ENCODE measurements at places on chromosomes 3 and 15. TPM values are rescaled to one million over a fixed set of nuclear protein-coding genes. Genes with fewer than 3 reads are reported as not detected.

- DNase-seq = peak; percentile 34
Measured at GRCh38 chr15:64635499-64636495, 139.6 kb downstream of the RBPMS2 start.

- no peak for DNase-seq
Measured at GRCh38 chr3:3815206-3815605, 16.0 kb downstream of the LRRN1 start.

CDHR4 gene
- 0.13 TPM for polyA plus RNA-seq

GRCh38 chr3:64397573-64397972 is 172.3 kb upstream of the PRICKLE2 start:
- DNase-seq = no peak

- peak; percentile 42 for DNase-seq
Measured at GRCh38 chr3:107989661-107990060, 101.2 kb downstream of the CD47 start.

DNA sequence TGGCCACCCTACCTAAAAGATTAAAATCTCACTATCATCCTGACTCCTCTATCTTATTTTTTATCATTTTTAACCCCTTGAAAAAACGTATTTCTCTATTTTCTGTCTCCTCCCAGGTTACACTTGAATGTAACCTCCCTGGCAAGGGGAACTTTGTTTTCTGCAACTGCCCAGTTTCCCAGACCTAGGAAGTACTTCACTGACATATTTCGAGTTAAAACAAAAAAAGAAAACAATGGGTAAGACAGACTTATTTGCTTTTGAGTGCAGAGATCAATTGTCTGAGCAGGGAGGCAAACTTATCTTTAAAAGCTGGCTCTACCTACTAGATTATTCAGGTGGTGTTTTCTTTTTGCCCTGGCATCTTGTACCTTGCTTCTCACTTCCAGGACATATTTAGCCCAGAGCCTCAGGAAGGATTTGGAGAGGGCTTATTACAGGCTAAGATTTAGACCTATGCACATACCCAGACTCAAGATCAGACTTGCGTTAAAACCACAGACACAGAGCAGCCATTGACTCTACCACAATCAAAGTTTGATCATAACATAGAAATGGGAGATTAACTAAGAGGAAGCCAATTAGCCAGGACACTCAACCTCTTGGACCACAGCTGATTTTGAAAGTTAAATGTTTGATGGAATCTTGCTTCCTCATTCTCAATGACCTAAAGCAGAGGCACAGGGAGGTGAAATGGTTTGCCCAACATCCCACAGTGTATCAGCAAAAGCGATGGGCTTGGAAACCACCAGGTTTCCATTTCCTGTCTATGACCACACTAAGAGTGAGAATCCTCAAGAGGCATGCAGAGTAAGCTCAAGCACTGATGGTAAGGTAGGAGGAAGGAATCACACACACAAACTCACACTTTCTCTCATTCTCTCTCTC is 169.5 kb upstream of the THBS1 start:
- DNase-seq = no peak

CORO2B gene
- polyA plus RNA-seq = 2.3 TPM

GRCh38 chr3:153242896-153243295 is 80.9 kb downstream of the RAP2B start:
- DNase-seq = no peak

MYH15 gene
- 3.2 TPM for polyA plus RNA-seq

GRCh38 chr3:100538339-100538706 is 45.9 kb downstream of the TMEM45A start:
- DNase-seq = no peak

DNA sequence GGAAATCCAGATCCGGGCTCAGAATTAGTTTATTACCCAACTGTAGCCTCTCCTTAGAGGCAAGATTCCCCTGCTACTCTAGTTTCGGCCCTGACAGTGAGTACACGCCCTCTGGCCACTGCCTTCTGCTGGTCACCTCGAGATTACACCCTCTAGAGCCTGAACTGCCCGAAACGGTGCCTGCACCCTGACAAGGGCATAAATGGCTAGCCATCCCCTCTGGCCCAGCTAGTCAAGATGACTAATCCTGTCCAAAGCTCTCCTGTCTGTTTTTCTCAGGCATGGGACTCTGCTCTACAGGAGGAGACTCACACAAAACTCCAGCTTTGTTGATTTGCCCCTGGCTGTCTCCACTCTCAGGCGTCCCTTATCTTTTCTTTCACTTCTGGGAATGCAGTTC is 150.5 kb upstream of the UBE2E2 start:
- DNase-seq = no peak

DNA sequence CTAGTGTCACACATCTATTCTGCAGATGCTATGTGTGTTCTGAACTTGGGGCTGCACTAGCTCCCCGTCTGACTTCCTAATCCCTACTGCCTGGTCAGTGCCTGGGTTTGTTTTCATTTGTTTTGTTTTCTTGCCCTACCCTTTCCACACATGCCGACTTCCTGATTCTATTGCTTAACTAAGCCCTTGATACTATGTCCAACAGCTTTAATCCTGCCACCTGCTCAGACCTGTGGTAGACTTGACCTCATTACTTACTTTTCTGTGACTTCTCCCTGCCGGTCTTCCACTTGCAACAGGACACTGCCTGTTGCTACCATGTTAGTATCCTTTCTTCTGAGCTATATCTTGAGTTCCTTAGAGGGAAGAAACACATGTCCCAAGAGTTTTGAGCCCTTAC is 39.3 kb upstream of the CEMIP start:
- no peak for DNase-seq

VPS8 gene
- polyA plus RNA-seq = 12.8 TPM

- DNase-seq = no peak
Measured at GRCh38 chr3:102233881-102234280, 200.9 kb upstream of the ZPLD1 start.

GRCh38 chr3:54122324-54123002 is at the start of gene CACNA2D3:
CACNA2D3 (plus strand) TSS chr3:54122552.
- peak; percentile 74 for DNase-seq

GRCh38 chr15:31925541-31925940 is 104.8 kb upstream of the CHRNA7 start:
- no peak for DNase-seq

C3orf49 gene
- not detected for polyA plus RNA-seq

DNA sequence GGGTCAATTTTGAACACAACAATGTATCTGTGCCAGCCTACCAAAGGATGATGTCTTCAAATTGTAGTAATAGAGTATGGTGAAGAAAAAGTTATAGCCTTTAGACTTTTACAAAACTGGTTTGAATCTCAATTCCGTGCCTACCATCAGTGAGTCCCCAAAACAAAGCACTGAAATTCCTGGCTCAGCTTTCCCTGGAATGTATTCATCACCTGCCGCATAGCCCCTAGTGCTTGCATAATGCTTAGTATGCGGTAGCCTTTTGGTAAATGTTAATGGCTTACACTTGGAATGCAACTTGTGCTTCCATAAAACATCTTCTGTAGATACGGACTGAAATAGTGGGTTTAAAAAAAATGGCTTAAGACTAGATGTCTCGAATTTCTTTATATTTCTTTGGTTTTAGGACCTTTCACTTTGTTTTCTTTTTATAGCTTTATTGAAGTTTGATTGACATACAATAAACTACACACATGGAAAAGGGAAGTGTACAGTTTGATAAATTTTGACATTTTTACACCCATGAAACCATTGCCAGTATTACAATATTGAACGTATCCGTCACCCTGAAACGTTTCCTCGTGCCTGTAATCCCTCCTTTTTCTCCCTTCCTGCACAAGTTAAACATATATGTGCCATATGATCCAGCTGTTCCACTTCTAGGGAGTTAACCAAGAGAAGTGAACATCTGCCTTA is 12.1 kb downstream of the SACM1L start:
- no peak for DNase-seq

DNA sequence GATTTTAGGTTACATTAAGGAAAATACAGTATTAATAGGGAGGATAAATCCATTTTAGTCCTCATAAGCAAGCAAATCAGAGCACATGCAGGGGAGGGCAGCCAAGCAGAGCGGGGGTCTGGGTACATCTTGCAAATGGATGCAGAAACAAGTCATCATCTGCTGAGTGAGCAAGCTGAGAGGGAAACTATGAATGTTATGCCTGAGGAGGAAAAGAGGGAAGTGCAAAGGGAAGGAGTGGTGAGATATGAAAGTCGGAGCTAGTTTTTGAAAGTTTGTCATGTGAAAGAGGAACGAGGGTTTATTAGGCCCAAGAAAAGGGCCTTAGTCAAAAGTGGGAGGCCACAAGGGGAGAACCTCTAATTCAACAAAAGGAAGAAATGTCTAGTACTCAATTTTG is 15.4 kb downstream of the PTX3 start:
- no peak for DNase-seq

GRCh38 chr3:46923559-46924350 is 46.2 kb downstream of the PTH1R start:
- peak; percentile 79 for DNase-seq

FEZF2 gene
- polyA plus RNA-seq = not detected

DNA sequence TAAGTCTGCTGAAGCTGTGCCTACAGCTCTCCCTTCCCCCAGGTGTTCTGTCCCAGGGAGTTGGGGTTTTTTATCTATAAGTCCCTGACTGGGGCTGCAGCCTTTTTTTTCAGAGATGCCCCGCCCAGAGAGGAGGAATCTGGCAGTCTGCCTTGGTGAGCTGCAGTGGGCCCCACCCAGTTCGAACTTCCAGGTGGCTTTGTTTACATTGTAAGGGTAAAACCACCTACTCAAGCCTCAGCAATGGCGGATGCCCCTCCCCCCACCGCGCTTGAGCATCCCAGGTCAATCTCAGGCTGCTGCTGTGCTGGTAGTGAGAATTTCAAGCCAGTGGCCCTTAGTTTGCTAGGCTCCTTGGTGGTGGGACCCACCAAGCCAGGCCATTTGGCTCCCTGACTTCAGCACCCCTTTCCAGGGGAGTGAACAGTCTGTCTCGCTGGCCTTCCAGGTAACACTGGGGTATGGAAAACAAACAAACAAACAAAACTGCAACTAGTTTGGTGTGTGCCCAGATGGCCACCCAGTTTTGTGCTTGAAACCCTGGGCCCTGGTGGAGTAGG is 189.4 kb downstream of the MFSD1 start:
- no peak for DNase-seq

NOP10 gene
- polyA plus RNA-seq = 440 TPM

DNA sequence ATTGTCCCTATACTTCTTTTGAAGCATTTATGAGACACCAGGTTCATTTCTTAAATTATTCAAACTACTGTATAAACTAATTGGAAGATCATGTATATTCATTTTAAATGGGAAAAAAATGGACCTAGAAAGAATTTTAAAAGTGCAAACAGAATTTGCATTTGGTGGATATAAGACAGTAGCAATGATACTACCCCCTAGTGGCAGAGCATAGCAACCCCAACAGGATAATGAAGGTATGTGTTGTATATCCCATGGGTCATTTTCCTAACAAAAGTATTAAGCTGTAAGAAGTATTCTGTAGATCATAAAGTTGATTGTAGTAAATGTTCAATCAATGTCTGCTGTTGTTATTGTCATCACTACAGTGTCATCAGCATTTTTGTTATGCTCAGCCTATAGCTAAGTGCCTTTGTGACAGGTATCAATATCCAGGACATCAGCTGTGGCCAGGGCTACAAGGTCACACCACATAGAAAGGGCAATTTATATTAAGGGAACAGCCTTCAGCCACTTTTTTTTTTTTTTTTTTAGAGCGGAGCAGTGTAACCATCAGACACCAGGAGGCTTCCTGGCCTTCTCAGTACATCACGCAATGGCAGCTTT is 175.8 kb downstream of the FOXB1 start:
- peak; percentile 26 for DNase-seq

GRCh38 chr3:14921034-14921616 is 26.3 kb upstream of the NR2C2 start:
- DNase-seq = peak; percentile 87

DNA sequence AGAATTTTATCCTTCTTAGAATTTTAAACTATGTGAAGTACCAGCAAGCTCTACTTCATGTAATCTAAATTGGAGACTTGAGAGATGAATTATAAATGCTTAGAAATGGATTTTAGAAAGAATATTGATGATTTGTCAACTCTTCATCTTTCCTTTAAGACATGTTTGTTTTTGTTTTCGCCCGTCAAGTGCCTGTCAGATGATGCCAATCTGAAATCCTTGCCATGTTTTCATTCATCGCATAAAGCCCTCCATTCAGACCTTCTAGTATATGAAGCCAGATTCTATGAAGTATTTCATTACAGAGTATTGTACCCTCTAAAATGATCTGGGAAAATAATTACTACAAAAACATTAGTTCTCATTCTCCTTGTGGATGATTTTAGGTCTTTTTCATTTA is 223.2 kb upstream of the SOX2 start:
- no peak for DNase-seq

DNA sequence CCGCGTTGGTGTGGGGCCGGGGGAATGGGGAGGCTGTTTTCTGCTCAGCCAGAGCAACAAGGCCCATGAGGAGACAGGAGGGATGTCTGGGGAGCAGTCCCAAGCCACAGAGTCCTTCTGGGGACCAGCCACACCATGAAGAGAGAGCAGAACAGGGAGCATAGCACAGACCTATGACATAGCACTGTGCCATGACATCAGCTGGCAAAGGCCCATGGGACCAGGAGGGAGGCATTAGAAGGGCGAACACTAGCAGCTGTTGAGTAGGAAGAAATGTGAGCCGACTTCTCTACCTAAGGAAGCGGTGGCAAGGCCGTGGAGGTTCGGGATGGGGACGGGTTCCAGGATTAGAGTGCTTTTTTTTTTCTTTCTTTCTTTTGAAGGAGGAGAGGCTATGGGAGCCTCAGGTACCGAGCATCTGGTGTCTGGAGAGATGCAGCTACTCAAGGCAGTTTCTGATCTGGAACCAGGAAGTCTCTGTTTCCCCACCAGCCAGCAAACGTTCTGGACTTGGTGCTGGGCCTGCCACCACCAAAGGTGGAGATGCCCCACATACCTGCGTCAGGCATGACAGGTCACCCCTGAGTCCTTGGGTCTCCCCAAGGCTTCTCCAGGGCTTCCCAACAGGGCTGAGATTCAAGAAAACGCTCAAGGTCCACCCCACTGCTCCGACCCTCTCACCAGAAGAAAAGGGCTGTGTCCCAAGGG is 77.3 kb upstream of the CGNL1 start:
- no peak for DNase-seq

DNA sequence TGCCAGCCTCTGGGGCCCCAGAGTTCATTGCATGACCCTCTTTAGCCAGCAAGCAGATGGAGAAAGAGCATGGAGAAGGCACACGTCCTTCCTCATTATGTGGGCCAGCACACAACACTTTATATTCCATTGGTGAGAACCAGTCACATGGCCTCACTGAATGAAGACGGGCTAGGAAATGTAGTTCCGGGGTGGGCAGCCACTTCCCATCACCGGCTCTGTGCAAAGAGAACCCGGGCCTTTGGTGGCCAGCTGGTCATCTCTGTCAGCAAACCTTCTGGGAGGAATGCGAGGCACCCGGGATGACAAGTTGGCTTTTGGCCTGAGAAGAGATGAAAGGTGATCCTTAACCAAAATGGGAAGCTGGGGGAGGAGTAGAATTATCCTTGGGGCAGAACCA is 90.2 kb upstream of the VGLL4 start:
- no peak for DNase-seq

Measured in SK-N-SH (cell line).